ENCODE measurements at places on chromosomes 2 and 18. TPM values are rescaled to one million over a fixed set of nuclear protein-coding genes. Genes with fewer than 3 reads are reported as not detected.

PIEZO2 gene
- not detected for total RNA-seq

UGT1A3 gene
- total RNA-seq = not detected

SLC19A3 gene
- total RNA-seq = not detected

C2orf92 gene
- 0.88 TPM for total RNA-seq

ZSWIM2 gene
- total RNA-seq = not detected

MYO7B gene
- total RNA-seq = 0.87 TPM

RNU2-63P gene
- total RNA-seq = 18.7 TPM

GRCh38 chr2:26345283-26345544 lies 729 bp upstream of the SELENOI start:
- no peak for DNase-seq

- no peak for DNase-seq
These were observed 2.7 kb downstream of the RSAD2 start for GRCh38 chr2:6880200-6880733.

GRCh38 chr18:51029694-51030536 lies at the start of gene SMAD4:
TSS of gene SMAD4 (plus strand) at chr18:51030213. CDS start at chr18:51047047, 16,834 bp downstream.
- DNase-seq = peak; percentile 94

- DNase-seq = no peak
These were observed 108.8 kb downstream of the FMNL2 start for GRCh38 chr2:152443771-152444170.

- no peak for DNase-seq
These were observed 72.2 kb downstream of the XRCC5 start for GRCh38 chr2:216181351-216181750.

DNA sequence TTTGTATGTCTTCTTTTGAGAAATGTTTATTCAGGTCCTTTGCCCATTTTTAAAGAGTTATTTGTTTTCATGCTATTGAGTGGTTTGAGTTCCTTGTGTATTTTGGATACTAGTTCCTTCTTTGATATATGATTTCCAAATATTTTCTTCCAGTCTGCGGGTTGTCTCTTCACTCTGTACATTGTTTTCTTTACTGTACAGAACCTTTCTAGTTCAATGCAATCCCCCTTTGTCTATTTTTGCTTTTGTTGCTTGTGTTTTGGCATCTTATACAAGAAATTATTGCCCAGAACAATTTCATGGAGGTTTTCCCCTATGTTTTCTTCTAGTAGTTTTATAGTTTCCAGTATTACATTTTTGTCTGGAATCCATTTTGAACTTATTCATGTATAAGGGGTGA lies 62.5 kb upstream of the ACVR1C start:
- DNase-seq = no peak

DNA sequence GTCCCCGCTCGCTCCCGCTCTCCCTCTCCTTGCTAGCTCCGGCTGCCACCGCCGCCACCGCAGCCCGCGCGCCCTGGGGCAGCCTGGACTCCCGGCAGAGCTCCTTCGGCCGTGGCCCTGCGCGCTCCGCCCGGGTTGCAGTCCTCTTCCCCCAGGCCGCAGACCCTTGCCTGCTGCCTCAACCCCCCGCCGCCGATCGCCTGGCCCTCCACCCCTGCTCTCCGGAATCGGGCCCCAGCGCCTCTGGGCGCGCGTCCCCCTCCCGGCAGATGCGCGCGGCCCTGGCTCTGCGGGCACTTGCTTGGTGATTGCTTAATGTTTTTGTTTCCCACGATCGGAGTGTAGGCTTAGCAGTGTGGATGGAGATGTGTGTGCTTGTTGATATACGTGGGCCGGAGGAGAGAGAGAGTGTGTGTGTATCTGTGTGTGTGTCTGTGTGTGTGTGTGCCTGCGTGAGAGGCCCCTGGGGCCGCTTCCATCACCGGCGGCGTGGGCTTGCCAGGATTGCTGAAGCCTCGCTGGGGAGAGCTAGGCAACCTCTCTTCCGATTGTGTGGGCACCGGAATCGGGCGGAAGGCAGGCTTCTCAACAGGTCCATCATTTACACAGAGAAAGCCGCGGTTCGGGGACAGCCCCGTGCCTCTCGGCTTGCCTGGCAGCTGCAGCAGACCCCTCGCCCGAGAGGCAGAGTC lies 877 bp downstream of the INHBB start:
- peak; percentile 9 for DNase-seq

DNA sequence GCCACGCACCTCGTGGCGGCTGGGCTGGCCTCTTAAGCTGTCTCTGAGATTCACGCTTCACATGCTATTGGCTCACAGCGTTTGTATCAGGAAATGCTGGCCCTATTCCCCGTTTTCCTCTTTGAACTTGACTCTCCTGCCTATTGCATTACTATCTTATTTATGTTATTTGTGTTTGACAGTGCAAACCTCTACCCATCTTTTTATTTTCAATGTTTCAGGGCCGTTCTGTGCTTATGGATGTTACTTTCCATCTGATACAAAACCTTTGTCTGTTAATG lies 149.9 kb upstream of the TWIST2 start:
- DNase-seq = no peak

- DNase-seq = no peak
These were observed 75.5 kb downstream of the NPAS2 start for GRCh38 chr2:100895402-100895801.

Measured in HFFc6 (cell line).